ENCODE measurements at places on chromosomes 5 and 9.

- no peak for DNase-seq
Observed at GRCh38 chr9:108672475-108673190, 183.2 kb downstream of the ACTL7B start.

DNA sequence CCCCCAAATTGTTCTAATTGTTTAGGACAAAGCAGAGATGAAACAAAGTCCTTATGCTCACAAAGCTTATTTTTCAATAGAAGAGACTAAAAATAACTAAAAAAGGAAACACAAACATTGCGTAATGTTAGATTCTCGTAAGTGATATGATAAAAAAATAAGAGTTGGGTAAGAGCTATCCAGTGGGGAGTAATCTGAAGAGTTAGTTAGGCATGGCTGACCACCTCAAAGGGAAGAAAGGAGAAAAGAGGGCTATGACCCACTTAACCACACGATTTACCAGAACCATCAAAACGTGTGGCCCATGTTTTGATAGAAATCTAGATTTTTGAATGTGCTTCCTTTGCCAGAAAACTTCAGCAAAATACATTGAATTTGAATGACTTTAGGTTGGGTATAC lies 1296.8 kb upstream of the NUDT12 start:
- DNase-seq: no peak

DNA sequence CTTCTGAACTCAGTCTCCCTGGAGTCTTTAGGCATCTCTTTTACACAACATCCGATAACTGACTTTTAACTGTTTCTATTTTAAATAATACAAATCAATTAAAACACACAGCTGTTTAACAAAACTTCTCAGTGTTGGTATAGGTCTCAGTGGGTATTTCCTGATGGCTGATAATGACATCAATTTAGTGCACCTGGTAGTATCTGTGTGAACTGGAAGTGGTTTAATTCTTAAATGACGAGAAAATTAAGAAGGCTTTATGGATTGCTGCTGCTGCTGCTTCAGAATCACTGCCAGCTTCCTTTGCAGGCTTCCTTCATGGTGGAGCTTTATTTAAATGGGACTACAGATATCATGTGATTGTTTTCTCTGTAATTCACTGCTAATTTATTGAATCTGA lies 92.3 kb downstream of the RPS23 start:
- no peak for DNase-seq

DNA sequence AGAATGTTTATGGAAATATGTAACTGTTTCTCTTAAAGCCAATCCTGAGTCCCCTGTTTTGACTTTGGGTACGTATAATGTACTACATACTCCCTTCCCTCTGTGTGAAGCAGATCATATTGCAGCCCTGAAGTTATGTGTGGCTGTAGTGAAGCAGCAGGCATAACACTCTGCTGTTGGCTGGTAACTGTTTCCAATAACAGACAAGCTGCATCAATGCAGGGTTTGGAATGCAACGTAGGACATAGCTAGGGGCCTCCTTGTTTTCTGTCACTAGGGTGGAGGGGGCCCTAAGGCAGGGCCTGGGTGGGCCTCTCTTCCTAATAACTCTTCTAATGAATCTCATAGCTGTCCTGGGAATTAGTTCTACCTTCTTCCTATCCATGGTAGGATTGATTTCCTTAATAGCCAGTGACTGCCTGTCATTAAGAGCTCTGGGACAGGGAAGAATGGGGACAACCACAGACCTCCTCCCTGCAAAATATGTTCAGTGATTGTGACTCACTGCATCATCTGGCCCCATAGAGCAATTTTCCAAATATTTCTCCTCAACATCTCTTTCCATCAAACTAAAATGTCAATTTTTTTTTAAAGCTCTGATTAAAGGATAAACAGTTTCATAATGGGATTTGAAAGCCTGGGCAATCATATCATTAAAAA lies 129.6 kb upstream of the HMHB1 start:
- no peak for DNase-seq

DNA sequence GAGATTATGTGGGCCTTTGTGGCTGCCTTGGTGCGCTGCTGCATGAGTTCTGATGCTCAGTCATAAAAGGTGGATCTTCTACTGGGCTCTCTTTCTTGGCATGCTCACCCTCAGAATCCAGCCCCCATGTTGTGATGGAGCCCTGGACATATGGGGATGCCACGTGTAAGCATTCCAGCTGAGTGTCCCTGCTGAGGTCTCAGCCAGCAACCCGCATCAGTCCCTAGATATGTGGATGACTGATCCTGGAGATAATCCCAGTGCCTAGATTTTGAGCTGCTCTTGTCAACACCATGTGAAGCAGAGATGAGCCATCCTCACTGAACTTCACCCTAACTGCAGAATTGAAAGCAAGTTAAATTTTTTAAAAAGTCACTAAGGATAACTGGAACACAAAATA lies 390.1 kb downstream of the DMRT2 start:
- DNase-seq: no peak

DNA sequence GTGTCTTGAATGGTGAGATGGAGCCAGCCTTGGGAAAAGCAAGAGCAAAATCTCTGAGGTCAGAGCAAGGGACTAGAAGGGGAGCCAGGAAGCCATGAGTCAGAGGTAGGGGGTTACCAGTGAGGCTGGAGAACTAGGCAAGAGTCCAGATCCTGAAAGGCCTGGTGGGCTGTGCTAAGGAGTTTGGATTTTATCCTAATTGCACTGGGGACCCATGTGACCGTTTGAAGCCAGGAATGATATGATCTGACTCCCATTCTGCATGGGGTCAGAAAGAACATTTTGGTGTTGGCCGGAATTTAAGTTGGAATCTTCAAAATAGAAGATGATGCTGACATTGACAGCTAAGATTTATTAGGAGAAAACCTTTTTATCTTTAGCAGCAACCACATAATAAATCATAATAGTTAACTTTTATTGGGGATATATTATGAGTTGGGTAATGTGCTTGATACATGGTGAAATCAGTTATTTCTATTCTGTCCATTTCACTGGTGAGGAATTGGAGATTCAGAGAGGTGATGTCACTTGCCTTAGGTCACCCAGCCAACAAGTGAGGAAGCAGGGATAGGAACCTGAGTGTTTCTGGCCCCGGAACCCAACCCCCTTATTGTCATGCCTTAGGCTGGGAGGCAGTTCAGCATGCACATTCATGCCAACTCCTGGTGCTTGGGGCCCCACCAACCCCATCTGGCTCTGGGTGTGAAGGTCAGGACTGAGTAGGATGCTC lies 61.5 kb upstream of the RARS1 start:
- no peak for DNase-seq

DNA sequence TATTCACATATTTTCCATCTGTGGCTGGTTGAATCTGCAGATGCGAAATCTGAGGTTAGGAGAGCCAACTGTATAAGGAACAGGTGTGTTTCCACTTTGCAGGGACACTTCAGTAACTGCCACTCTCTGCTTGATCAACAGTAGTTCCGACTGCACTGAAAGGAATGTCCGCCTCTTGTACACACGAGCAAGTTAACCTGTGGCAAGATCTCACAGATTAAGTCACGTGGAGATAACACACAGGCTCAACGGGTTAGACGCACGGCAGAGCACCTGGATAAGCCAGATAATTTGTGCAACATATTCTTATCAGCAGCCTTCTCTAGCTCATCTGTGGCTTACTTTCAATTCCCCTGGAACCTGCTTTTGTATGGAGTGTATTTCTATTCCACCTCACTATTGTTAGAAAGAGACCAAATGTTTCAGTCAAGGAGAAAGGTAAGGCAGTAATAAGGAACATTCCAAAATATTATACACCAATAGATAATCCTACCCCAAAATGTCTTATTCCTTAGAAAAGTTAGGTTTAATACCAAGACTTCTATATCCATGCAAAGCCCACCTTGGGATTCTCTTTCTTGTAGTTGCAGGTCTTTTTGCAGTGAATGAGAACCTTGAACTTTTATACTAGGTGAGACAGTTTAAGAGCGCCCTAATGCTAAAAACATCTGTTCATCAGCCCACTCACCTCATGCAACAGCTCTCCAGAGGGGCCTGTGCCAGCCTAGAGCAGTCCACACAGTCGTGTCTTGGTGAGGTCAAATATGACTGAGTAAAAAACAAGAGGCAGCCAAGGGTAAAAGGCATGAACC lies 6.5 kb upstream of the C9 start:
- DNase-seq: no peak

Data from nucleus accumbens (tissue), 56 donors.